Endothelial cell of umbilical vein (primary cell): ENCODE measurements at places on chromosomes 7 and 10. TPM values are rescaled to one million over a fixed set of nuclear protein-coding genes. Genes with fewer than 3 reads are reported as not detected.
A peak's percentile ranks its signal among the peaks of the same experiment; 100 is the strongest.

The AGAP9 gene
- 8.9 and 14.4 TPM in 2 replicates for total RNA-seq

The DNTT gene
- not detected in 2 replicates for total RNA-seq

The GIMAP7 gene
- total RNA-seq: 42.4 and 51.1 TPM in 2 replicates

The OR2A7 gene
- total RNA-seq: 0.21 TPM in 1 of 2 replicates, not detected in the other

The AKR1C4 gene
- not detected in 2 replicates for total RNA-seq

The JMJD1C gene
- total RNA-seq: 93.3 and 97.1 TPM in 2 replicates

The CALHM1 gene
- total RNA-seq: not detected in 2 replicates

The ABCA13 gene
- total RNA-seq: 0.09 and 0.11 TPM in 2 replicates

The SRRM3 gene
- total RNA-seq: 4.8 and 5.4 TPM in 2 replicates

DNA sequence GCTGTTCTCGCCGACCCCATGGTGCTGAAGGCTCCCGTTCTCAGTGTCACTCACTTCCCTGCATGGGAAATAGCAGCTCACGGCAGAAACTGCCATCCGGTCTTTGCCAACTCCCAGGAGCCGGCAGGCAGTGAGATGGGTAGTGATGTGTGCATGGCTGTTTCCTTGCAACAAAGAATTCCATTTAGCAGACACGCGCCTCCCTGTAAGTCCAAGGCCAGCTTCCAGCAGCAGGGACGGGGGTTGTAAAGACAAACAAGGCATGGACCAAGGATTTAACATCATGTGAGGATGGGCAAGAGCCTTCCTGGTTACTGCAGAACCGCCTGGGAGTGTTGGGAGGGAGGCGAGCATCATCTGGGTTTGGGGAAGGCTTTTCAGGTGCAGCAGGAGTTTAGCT lies 273.1 kb downstream of the GLRX3 start:
- no peak for DNase-seq

DNA sequence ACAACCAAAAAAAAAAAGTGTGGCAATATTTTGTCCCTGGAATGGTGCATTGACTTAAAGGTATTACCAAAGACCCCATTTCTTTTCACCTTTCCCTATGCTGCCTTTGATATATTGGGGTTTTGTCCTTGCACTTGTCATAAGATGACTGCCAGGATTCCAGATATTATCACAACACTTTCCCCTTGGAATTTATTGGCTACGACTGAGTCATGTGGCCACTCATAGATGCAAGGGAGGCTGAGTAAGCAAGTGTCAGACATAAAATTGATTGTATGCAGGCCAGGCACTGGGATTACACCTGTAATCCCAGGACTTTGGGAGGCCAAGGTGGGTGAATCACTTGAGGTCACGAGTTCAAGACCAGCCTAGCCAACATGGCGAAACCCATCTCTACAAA lies 83.6 kb downstream of the PPP1R3C start:
- DNase-seq: no peak

DNA sequence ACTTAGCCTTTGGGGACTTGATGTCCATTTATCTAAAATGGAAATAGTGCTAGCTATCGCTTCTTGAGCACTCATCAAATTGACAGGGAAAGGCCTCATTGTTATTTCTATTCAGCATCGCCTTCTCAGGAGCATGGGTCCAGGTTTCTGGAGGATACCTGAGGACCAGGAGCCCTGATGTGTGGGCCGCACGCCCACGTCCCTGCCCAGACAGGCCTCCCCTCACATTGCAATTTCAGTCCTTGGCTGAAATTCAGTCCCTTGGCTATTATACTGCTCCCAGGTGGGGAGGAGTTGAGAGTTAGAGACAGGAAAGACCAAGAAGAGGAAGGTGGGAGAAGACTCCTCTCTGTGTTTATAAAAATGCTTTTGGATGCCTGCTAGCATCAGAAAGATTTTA lies 38.9 kb downstream of the GPRIN2 start:
- no peak for DNase-seq

DNA sequence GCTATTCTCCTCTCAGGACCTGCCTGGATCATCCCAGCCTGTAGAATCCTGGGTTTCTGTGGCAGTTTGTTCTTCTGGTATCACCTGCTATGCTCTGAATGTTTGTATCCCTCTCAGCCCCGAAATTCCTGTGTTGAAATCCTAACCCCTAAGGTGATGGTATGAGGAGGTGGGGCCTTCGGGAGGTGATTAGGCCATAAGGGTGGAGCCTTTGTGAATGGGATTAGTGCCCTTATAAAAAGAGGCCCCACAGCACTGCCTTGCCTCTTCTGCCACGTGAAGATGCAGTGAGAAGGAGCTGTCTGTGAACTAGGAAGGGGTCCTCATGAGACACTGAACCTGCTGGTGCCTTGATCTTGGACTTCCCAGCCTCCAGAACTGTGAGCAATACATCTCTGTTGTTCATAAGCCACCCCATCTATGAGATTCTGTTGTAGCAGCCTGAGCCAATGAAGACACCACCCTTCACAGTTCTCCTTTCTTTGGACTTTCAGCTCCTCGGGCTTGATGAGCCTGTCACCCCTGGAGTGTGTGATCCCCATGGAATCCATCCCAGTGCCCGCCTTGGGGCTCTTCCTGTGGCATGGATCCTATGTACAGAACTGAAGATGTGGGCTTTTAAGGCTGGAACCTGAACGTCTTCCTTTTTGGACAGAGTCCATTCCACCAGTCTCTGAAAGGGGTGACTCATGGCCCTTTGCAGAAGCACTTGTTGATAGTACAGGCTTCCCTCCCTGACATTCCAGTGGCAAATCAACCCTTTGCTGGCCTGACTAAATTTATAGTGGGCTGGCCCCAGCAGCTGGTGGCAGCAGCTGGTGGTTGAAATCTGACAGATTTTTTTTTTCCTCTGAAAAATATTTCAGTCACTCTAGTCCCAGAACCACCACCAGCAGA lies 138.0 kb downstream of the TACC2 start:
- peak; percentile 92 for DNase-seq

- no peak for DNase-seq
Observed at GRCh38 chr10:123683865-123684264, 17.7 kb downstream of the GPR26 start.

DNA sequence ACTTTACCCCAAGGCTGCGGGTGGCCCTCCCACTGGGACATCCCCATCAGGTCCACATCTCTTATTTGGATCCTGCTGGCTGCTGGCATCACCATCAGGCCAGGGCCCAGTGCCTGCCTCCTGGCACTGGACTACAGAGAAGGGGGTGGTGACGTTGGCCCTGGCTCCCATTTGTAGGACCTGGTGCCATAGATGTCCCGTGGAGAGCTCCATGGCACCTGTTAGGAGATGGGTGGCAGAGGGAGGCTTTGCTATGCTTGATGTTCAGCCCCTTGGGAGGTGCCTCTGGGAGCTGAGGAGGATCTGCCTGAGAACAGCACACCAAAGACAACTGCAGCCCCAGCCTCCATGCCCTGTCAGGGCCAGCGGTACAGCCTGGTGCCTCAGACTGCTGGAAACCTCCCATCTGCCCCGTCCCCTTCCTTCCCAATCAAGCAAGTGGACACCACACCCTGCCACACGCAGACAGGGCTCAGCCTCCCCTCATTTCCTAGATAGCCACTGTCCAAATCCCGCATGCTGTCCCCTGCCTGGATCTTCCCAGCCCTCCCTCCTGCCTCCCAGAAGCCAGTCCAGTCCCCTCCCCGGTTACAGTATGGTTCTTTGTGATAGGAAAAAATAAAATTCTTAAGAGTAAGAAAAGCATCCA lies 230.0 kb upstream of the GRB10 start:
- DNase-seq: no peak

GRCh38 chr10:3471472-3471871 lies 298.9 kb upstream of the PITRM1 start:
- no peak for DNase-seq

GRCh38 chr7:66353547-66353946 lies 148.4 kb downstream of the TPST1 start:
- no peak for DNase-seq

DNA sequence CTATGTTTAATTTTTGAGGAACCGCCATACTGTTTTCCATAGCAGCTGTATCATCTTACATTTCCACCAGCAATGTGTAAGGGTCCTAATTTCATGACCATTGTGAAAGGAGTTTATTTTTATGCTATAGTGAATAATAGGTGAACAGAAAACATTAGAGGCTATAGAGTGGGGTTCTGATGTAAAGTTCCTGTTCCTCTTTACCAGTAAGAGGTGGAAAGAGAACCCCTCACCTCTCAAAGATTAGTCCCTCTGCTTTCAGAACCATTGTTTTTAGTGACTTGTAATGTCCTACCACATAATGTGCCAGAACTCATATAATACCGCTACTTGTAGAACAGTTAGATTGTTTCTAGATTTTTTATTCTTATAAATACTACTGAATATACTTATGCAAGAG lies 34.2 kb downstream of the SUFU start:
- no peak for DNase-seq

- no peak for DNase-seq
Observed at GRCh38 chr10:5584895-5585516, 60.2 kb downstream of the CALML3 start.

DNA sequence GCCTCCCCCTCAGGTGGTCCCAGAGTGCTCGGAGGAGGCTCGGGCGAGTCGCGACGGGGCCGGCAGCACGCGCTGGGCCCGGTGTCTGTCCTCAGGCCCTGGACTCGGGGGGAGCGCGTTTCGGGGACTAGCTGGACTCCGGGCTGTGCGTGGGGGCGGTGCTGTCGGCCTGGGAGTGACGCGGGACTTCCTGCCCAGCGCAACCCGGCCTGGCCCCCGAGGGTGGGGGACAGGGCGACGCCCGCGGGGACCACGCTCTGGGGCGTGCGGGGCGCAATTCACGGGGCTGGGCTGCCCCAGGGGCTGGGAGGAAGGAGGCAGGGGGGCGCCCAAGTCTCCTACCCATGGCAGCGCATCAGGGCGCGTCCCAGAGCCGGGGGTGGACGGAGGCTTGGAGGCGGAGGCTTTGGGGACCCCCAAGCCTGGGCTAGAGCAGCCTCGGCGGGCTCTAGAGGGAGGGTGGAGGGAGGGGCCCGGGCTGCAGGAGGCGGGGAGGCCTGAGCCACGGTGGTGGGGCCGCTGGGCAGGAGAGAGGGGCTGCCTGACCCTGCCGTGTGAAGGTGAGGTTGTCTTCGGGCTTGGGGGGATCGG lies 2.3 kb upstream of the VENTX start:
- no peak for DNase-seq

- no peak for DNase-seq
Observed at GRCh38 chr10:69043931-69044531, 43.9 kb upstream of the SRGN start.

DNA sequence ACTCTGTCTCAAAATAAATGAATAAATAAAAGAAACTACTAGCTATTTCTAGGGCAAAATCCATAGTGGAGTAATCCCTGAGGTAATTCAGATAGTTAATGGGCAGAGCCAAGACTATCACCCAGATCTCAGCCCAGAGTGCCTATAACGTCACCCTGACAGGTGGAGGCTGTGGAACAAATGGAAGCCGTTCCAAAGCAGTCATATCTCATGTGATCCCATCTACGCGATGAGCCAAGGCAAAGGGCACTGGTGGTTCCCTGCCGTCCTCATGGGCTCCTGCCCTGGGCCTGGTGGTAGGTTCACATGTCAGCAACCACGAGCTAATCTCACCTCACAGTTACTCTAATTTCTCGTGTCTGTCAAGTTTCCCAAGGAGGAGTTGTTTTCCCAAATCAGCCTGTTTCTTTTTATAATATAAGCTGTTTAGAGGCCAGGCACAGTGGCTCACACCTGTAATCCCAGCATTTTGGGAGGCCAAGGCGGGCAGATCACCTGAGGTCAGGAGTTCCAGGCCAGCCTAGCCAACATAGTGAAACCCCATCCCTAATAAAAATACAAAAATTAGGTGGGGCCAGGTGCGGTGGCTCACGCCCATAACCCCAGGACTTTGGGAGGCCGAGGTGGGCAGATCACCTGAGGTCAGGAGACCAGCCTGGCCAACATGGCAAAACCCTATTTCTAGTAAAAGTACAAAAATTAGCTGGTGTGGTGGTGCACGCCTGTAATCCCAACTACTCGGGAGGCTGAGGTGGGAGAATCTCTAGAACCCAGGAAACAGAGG lies 22.5 kb upstream of the ASCC1 start:
- DNase-seq: no peak

GRCh38 chr7:41928166-41928565 lies 225.3 kb upstream of the INHBA start:
- DNase-seq: no peak

- DNase-seq: no peak
Observed at GRCh38 chr7:118352867-118353453, 128.5 kb downstream of the ANKRD7 start.

- no peak for DNase-seq
Observed at GRCh38 chr10:97065128-97065527, 120.6 kb downstream of the SLIT1 start.

DNA sequence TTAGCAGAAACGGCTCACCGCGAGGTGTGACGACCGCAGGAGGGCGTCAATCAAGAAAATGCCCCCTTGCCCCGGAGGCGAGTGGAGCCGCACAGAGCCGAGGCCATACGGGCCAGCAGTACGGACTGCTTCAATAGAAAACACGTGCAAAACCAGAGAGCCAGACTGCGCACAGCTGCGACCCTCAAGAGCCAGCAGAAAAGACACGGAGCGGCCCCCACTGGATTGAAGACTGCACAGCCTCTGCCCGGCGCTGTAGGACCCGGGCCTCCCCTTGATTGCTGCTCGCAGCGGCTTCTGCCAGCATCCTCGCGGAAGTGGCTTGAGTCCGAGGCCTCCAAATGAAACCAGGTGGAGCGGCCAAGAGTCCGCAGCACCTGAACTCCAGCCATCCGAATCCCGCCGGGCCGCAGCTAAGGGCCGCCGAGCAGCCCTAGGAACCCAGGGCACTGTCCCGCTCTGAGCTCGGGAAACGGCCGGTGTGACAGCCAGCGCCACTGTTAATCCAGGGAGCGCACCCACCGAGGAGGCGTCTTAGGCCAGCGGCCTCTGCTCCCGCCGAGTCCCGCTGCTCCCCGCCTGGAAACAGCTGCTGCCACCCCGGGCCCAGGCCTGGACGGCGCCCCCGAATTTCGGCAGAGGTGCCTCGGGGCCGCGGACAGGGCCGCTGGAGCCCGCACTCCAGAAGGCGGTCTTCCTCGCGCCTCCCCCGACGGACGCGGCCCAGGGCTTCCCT lies 660 bp upstream of the HHEX start:
- peak; percentile 67 for DNase-seq

DNA sequence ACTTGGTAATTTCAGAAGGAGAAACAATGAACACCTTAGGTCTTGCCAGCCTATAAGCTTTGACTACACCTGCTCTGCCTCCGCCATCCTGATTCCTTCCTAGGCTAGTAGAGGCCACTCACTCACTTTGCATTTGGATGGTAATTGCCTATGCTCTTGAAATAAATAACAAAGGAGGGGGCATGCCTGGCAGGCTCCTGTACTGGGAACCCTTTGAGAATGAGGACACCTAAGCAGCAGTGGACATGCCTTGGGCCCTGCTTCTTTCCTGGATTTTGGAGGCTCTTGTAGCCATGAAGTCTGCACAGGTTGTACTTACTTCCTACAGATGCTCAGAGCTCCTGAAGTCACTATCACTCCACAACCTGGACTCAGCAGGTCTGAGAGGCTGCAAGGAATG lies 65.8 kb downstream of the BLNK start:
- DNase-seq: no peak
